Aorta (tissue), 5 donors: ENCODE measurements at places on chromosomes 7 and 10. TPM values are rescaled to one million over a fixed set of nuclear protein-coding genes. Genes with fewer than 3 reads are reported as not detected.

- no peak overlapping the region for H3K4me3 ChIP-seq
- DNase-seq, result no peak
Observed at GRCh38 chr10:96387601-96388000, 28.8 kb upstream of the OPALIN start.

GRCh38 chr7:117793521-117793920 is 79.7 kb downstream of the CTTNBP2 start:
- H3K4me1 ChIP-seq, result no peaks in the 10 kb centered on the region
- H3K27me3 ChIP-seq, result no peaks in the 10 kb centered on the region
- H3K4me3 ChIP-seq, result no peak overlapping the region
- H3K36me3 ChIP-seq, result no peaks in the 10 kb centered on the region
- no peak for DNase-seq

GRCh38 chr7:21916176-21916575 is 29.5 kb downstream of the CDCA7L start:
- H3K4me3 ChIP-seq, result no peak overlapping the region
- DNase-seq, result no peak
- H3K27ac ChIP-seq, result no peak overlapping the region
- no peaks in the 10 kb centered on the region for H3K36me3 ChIP-seq
- H3K4me1 ChIP-seq, result no peaks in the 10 kb centered on the region

GRCh38 chr7:14196555-14196954 is 207.1 kb upstream of the ETV1 start:
- H3K4me3 ChIP-seq, result no peak overlapping the region
- H3K27me3 ChIP-seq, result no peaks in the 10 kb centered on the region
- H3K4me1 ChIP-seq, result no peaks in the 10 kb centered on the region
- no peak for DNase-seq

PNLIPRP2 gene
- 1.2 TPM for total RNA-seq
